Skin of body (tissue), 3 donors: ENCODE measurements at places on chromosomes 11 and 22.

DNA sequence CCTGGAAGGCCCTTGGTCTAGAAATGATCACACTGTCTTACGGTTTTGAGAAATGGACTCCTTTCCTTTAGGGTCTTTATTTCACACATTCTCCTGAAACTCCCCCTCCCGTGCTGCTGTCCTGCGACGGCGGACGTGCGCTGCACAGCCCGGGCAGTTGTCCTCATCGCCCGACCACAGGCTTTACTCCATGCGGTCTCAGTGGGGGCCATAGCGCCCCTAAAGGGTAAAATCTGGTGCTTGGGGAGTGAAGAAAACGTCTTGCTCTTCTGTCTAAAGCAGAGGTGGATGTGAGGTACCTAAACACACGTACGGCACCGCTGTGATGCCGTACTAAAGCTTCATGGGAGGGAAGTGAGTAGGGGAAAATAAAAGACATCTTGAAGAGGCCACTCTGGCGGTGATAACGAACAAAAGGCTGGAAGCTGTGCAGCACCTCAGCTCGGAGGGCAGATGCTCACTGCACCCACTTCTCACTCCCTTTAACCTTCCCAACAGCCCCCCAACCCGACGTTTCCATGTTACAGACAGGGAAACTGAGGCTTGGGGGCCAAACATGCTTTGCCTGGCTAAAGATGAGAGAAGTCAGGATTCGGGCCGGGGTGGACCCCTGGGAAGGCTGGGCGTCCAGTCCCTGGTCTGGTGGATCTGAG, 22.6 kb downstream of the MPPED1 start:
- DNase-seq: no peak

DNA sequence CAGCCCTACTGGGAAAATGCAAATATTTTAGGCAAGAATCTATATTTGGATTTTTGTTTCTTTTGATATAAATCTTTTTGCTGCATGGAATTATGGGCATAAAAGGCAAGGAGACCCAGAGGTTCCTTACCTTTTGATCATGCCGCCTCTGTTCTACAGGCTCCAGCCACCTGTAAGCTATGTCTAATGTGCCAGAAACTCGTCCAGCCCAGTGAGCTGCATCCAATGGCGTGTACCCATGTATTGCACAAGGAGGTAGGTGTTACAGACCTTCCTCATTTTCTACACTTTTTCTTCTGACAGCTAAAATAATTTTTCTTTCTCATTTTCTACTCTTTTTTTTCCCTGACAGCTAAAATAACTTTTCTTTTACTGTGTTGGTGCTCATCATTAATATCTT, 8.2 kb upstream of the BACE1-AS start:
- no peak for DNase-seq

- DNase-seq: no peak
These were observed 5.8 kb downstream of the SLC22A9 start for GRCh38 chr11:63375434-63375833.

GRCh38 chr22:50620593-50621355, 7.2 kb downstream of the ARSA start:
- DNase-seq: peak; percentile 73

GRCh38 chr11:122697636-122698167, 42.2 kb downstream of the UBASH3B start:
- DNase-seq: peak; percentile 9

- no peak for DNase-seq
These were observed 757 bp downstream of the RNASEH2C start for GRCh38 chr11:65719871-65720210.

DNA sequence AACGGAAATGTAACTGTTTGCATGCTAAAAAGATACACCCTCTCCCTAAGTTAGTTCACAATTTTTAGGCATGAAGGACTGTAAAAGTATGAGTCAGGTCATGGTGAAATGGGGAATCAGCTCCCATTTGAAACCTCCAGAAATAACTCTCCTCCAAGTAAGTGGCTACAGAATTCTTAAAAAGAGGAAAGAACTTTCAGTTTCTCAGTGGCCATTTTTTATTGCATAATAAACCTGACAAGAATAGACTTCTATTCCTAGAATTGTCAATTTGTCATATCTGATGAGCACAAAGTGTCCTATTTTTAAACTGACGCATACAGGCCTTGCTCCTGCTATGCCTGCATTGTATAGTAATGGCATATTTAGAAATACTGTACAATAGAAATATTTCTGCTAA, 612.2 kb downstream of the CNTN5 start:
- no peak for DNase-seq

DNA sequence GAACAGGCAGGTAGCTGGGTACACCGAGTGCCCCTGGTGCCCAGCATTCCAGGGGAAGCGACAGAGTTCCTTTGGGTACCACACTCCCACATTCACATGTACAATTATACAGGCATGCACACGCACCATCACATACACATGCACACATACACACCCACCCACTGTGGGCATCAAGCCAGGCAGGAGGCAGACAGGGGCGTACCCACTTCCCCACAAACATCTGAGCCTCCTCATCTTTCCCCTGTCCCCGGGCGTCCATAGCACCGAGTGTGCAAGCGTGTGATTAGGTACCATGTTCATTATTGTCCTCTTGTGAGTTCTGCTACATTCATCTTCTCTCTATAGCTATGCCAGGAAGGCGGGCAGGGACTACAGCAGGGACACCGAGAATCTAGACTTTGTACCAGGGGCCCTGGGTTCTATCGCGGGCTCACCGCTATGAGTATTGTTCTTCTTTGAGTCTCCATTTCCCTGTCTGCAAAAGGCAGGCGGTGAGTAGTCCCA, 2.1 kb upstream of the CARD10 start:
- DNase-seq: no peak

GRCh38 chr22:38131399-38131798, 20.9 kb upstream of the BAIAP2L2 start:
- DNase-seq: no peak

GRCh38 chr11:65420979-65421793, 1.4 kb upstream of the NEAT1 start:
- peak; percentile 87 for DNase-seq

DNA sequence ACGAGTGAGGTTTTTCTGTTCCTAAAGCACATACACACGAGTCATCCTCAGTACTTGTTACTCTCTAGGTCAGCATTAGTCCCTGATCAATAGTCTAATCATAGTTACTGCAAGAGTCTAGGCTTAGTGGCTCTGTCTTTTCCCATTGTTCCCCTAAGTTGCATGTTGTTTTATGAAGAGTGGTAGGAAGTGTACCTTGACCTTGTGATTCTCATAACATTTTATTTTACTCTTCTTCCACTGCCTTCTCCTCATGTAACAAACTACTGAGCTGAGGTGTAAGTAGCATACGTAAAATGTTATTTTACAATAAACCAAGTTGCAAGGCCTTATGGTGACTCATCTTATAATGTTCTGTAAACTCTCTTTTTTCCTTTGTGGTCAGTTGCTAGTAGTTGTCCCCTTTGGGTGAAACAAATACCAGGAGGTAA, 15.0 kb downstream of the METTL15 start:
- DNase-seq: no peak

DNA sequence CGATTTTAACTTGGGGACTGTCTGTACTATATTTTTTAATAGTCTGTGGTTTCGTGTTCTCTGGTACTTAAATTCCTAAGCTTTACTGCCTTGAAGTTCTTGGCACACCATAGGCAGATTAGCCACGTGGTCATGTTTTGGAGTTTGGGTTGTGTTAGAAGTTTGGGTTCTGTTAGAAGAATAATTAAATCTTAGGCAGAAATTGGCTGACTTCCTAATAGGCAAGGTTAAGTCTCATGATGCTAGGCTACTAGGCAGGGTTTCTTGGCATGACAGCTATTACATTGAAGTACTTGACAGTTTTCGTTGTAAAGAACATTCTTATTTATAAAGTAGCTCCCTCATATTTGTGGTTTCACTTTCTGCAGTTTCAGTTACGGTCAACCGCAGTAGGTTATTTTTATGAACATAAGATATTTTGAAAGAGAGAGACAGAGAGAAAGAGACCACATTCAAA, 30.0 kb upstream of the MMP7 start:
- DNase-seq: no peak

DNA sequence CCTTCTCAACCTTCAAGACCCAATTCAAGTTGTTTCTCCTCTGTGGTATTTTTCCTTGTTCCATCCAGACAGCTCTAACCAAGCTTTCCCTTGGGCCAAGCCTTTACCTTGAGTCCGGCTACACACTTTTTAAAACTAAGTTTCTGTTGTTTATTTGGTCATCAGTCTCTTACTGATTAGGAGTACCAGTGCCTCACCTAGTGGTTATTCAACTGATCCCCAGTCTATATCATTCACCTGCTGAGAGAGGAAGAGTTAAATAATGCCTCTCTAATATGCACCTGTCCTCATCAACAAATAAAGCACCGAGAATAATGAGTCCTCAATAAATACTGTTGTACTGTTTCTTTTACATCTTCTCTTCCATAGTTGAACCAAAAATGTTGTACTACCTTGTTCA, 160.8 kb downstream of the MSANTD4 start:
- DNase-seq: no peak

- no peak for DNase-seq
These were observed 61.0 kb downstream of the TNRC6B start for GRCh38 chr22:40238425-40239344.

DNA sequence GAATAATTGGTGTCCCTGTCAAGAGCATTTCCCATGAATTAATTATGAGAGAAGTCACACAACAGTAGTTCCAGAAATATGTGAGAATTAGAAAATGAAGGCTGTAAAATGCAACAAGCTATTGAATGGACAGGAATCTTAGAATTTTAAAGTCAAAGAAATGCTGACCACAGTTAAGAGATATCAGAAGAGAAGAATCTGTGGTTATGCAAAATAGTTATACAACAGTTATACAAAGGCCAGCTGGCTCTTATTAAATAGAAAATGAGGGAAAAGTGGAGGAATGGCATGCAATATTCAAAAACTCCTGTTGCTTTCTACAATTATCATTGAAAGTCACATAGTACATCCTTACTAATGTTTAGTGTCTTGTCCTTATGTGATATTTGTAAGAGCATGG, 27.4 kb downstream of the CASP12 start:
- DNase-seq: no peak

- DNase-seq: no peak
These were observed 88.1 kb downstream of the MICAL2 start for GRCh38 chr11:12198251-12199222.

DNA sequence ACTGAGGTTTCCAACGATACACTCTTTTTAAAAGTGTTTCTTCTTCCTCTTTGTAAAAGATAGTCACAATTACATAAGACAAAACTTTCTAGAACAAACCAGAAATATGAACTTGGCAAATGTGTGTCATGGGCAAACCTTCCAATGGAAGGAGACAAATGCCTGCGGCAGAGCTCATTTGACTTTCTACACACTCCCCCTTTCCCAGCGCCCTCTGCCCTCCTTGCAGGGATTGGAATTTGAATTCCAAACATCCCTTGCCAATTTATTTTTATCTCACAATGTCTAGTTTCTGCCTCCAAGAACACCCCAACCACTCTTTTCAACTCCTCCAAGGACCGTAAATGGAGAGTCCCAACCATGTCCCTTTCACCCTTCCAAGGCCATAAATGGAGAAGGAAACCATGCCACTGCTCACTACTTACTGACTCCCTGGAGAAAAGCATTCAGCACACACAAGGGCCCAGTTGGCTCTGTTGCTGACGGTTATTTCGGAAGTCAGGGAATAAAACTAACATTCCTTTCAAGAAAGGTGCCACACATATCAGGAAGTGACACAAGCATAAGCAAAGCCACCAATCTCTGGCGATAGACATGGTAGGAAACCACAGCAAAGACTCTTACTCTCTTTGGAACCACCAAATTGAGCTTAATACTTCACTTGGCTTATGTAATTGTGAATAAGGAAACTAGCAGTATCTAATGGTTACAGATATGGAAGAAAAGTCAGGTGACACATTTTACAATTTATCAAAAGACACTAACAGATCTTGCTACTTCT, 15.0 kb upstream of the ESAM start:
- DNase-seq: no peak

DNA sequence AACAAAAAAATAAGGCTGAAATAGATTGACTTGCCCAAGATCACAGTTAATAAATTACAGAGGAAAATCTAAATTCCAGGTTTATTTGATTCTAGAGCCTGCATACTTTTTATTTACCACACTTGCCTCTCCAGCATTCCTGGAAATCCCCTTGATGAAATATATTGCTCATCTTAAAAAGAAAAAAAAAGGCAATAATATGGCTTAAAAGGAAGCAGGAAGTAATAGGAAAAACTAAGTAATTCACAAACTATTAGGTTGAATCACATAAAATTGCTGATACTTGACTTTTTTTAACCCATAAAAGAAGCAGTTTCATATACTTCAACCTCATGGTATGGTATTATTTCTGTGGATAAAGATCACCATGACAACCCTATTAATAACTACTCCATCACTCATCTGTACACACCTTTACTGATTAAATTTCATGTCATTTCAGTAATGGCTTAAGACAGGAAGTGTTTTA, 52.9 kb downstream of the COPB1 start:
- DNase-seq: no peak

GRCh38 chr11:34865261-34865660, 50.9 kb downstream of the APIP start:
- DNase-seq: no peak

DNA sequence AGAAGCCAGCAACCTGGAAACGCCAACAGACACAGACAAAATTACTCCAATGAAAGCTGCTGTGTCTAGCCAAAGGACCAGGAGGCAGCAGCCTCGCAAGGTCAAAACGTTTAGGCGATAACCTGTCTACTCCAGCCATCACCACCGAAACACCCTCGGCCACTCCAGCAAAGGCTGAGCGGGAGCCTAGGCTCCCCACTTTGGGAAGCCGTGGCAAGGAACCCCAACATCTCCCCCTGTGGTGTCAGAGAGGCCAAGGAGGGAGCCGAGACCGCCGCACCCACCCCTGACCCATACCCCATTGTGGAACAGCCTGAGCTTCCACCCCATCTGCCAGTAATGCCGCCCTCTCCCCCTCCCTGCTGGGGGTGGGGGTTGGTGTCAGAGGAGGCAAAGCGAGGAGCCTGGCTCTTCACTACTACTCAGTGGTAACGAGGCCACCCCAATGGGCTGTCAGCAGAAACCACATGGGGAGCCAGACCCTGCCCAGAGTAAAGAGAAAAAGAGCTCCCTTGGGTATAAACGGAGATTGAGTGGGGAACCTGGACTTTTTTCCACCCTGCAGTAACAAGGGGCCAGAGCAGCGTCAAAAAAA, 33.9 kb upstream of the SEPTIN5 start:
- DNase-seq: no peak

DNA sequence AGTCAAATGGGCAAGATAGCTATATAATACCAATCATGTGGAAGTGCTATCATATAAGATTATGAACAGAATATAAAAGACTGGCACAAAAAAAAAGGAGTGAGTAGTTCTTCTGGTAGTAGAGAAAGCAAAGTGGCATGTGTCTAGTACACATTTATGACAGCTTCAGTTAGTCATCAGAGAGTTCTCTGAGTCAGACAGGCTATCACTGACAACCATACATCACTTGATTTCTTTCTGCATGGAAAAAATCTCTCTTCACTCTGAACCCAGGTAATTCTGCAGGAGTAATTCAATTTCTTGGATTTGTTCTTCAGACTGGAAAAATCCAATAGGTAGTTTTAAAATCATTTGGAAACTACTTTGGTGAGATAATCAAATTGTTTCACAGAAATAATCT, 286.8 kb upstream of the ANO3 start:
- DNase-seq: no peak

GRCh38 chr11:130726234-130727037, 189.8 kb downstream of the SNX19 start:
- peak; percentile 83 for DNase-seq
